Upper lobe of left lung (tissue), 6 donors: ENCODE measurements at places on chromosomes 3 and 15.

DNA sequence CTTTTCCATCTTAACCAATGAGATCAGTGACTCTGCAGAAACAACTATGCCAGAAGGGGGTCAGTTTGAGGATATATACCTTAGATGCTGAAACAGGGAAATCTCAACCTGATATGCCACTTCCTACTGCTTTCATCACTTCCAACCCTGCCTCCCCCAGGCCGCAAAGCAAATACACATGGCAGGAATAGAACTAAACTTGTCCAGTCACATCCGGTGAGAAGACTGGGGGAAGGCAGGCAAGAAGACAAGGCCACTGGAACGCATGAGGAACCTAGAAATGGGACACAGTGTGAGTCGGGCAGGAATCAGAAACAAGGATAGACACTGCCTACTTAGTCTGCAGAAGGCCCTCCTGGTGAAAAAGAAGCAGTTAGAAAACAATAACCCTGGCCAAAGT lies 90.6 kb downstream of the MYO5A start:
- no peak for DNase-seq

DNA sequence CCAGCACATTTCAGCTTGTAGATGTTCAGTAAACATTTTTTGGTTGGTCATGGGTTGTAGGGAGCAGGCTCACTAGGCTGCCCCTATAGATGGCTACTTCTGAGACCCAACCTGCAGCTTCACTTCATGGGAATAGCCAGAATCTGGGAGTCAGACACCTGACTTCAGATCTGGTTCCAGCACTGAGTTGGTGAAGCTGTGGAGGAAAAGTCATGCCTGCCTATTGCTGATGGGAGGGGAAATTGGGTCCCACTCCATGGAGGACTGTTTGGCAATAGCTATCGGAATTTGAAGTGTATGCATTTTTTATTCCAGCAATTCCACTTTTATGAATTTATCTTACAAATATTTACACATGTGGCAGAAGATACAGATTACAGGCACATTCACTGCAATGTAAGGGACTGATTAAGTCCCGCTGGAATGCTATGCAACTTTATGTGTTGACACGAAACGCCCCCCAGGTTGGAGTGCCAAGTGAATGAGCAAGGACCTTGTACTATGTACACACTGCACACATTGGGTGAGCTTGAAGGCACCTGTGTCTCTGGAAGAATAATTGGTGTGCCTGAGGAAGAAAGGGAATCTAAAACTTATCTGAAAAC lies 7.8 kb upstream of the CCR1 start:
- DNase-seq: no peak

- no peak for DNase-seq
Measured at GRCh38 chr3:160140756-160141155, 84.5 kb upstream of the C3orf80 start.

DNA sequence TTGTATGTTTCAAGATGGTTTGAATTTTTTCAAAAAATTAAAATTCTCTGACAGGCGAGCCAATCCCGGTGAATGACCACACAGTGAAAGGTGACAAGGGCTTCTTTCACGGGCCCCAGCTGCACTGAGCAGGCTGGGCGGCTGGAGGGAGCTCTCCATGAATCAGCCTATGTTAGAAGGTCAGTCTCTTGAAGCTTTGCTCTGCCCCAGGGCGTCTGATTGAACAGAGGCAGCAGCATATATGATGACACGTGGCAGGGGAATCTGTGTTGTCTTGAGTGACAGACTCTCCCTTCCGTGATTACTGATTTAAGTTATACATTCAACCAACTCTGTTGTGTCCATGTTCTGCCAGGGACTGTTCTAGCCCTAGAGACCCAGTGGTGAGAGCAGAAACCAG lies 51.5 kb downstream of the ISG20 start:
- no peak for DNase-seq

DNA sequence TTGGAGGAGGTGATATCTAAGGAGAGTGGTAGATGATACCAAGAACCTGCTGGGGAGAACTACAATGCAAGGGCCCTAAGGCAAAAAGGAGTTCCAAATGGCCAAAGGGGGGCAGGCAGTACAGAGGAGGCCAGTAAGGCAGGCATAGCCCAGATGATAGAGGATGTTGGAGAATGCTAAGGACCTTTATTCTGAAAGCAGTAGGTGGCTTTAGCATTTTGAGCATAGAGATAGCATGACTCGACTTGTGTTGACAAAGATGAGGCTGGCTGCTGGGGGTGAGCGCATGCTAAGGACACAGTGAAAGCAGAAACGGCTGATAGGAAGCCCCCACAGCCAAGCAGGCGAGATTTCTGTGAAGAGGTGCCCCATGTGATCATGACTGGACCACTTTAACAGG lies 419.3 kb downstream of the ERC2 start:
- DNase-seq: no peak

- DNase-seq: no peak
Measured at GRCh38 chr3:101996832-101997231, 147.5 kb downstream of the NFKBIZ start.

DNA sequence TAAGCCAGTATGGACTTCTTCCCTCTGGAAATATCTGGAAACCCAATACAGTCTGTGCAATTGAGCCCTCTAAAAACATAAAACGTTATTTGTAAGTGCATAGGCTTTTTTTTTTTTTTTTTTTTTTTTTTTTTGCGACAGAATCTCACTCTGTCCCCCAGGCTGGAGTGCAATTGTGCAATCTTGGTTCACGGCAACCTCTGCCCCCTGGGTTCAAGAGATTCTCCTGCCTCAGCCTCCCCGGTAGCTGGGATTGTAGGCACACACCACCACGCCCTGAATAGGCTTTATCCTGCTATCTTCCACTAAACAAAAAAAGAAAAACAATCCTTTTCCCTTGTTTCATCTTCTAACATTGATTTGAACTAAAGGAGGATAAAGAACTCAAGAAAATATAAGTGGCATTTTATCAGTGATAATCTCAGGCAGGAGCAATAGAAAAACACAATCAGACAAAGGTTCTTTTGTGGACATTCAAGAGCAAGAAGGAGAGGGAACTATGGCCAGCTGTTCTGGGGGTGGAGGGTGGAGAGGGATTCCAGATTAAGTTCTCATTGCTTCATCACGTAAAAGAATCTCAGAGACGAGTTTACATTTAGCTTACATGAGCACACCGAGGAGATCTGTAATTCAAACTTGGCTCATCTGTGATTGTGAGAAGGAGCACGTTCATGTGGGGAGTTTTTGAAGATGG lies 68.6 kb downstream of the ITGB5 start:
- no peak for DNase-seq

DNA sequence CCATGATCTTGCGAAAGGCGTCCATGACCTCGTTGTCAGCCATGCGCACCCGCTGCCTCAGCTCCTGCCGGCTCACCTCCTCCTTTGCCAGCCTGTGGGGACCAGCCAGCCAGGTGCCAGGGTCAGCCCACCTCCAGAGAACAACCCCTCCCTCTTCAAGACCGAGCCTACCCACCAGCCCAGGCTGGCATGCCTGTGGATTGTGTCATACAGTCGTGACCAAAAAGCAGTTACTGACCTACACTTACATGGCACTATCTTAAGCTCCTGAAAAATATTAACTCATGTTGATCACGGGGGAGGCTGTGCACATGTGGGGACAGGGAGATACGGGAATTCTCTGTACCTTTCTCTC lies 10.7 kb upstream of the CAMK1 start:
- no peak for DNase-seq

- DNase-seq: no peak
Measured at GRCh38 chr3:187567661-187568121, 102.5 kb downstream of the SST start.

GRCh38 chr3:56942523-56942922 lies 117.9 kb upstream of the SPATA12 start:
- no peak for DNase-seq

GRCh38 chr3:37730825-37731224 lies 130.9 kb upstream of the CTDSPL start:
- DNase-seq: no peak

- no peak for DNase-seq
Measured at GRCh38 chr15:51492528-51492927, 130.0 kb downstream of the DMXL2 start.

GRCh38 chr3:33103480-33103879 lies 6.5 kb upstream of the GLB1 start:
- no peak for DNase-seq
